ENCODE measurements at places on chromosomes 5 and 9.

DNA sequence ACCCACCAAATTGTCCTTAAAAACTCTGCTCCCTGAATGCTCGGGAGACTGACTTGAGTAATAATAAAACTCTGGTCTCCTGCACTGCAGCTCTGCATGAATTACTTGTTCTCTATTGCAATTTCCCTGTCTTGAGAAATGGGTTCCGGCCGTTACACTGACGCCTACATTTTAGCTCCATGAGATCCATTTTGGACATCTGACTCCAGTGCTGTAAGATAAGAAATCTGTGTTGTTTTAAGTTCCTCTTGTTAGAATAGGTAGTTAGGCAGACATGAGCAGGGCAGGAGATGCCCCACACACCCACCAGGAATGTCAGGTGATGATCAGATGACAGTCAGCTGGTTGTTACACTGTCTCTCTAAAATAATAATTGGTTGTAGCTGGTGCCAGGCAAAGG lies 125.8 kb upstream of the SHB start:
- DNase-seq = no peak

GRCh38 chr5:44233691-44234090 lies 155.5 kb downstream of the FGF10 start:
- DNase-seq = no peak

GRCh38 chr5:168377525-168377924 lies 86.1 kb downstream of the WWC1 start:
- no peak for DNase-seq

DNA sequence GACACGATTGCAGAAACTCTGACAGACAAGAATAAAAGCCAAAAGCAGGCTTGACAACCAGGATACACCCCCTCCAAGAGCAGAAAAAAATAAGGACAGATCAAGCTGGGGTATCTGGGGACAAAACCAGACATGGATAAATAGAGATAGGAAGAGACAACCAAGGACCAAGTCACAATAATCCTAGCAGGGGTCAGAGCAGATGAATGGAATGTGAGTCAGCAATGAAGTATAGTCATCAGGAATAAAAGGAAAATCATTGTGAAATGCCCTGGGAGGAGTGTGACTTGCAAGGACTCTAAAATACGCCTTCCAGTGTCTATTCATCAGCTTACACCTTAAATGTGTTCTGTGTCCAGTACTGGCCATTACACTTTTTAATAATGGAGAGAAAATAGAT lies 206.8 kb downstream of the CAAP1 start:
- no peak for DNase-seq

- no peak for DNase-seq
These were observed 148.2 kb downstream of the CAAP1 start for GRCh38 chr9:26744191-26744965.

GRCh38 chr9:107841076-107841475 lies 351.5 kb upstream of the KLF4 start:
- DNase-seq = no peak

DNA sequence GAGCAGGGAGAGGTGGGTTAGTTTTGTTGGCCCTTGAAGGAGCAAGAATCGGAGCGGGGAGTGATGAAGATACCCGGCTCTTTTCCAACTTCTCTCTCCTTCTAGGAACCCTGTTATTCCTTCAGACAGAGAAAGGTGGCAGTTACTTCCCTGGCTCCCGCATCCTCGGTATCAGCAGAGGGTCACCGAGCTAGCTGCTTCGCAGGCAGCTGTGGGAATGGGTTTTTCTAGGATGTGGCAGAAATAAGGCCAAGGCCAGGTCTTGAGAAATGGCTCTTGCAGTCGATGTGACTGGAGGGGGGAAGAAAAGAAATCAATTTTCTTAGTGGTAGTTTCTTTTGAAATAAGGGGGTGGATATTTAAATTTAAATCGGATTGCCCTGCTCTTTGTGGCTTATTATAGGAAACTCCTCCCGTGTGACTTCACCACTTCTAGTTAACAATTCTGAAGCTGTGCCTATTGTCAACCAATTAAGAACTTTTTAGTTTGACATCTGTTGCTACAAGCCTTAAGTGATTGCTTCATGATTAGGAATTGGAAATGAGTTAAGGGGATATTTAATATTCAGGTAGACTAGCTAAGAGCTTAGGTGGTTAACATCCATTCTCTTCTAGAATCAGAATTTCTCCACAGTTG lies 1.4 kb downstream of the SAP30L start:
- DNase-seq = no peak

- no peak for DNase-seq
These were observed 249.9 kb downstream of the NTRK2 start for GRCh38 chr9:84919440-84919839.

- DNase-seq = no peak
These were observed 121.4 kb downstream of the CMYA5 start for GRCh38 chr5:79811081-79811480.

DNA sequence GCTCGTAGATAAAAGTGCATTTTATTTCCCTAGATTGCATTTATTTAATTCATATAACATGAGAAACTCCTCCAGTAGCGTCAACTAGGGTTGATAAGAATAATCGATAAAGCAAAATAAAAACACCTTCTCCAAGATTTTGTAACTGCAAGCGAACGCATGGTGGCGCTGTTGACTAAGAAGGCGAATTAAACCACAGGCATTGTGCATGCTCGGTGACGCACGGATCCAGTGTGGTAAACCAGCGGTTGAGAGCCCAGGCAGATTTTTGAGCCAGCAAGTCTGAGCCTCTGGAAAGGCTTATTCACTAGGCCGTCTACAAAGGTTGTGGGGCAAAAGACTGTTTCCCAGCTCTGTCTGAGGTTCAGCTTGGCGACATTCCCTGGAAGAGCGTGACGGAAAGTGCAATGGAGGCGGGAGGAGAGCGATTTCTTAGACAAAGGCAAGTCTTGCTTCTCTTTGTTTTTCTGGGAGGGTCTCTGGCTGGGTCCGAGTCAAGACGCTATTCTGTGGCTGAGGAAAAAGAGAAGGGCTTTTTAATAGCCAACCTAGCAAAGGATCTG lies at the start of gene PCDHB3:
Gene PCDHB3 (plus strand): TSS at position 231 of the 563 bp plus-strand sequence. CDS start 177 bp downstream, at position 408.
- no peak for DNase-seq

DNA sequence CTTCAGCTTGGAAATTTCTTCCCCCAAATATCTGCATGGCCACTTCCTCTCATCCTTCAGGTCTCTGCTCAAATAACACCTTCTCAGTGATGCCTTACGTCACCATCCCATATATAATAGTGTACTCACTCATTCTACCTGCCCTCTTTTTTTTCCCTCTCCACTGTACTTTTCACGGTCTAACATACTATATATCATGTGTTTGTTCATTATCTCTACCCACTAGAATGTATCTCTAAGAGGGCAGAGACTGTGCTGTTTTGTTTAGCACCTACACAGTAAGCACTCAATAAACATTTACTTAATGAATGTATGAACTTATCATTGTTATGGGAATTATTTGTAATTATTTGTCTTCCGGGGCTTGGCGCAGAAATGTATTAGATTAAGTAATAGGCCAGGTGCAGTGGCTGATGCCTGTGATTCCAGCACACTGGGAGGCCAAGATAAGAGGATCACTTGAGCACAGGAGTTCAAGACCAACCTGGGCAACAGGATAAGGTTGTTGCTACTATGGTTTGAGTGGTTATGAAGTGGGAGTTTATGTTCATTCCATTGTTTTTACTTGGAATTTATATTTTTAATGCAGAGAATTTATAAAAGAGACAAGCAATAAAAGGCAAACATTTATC lies 6.0 kb upstream of the IL13 start:
- DNase-seq = no peak

- DNase-seq = no peak
These were observed 113.6 kb downstream of the EFNA5 start for GRCh38 chr5:107557051-107557658.

- DNase-seq = no peak
These were observed 67.1 kb downstream of the RETREG1 start for GRCh38 chr5:16549491-16550206.

DNA sequence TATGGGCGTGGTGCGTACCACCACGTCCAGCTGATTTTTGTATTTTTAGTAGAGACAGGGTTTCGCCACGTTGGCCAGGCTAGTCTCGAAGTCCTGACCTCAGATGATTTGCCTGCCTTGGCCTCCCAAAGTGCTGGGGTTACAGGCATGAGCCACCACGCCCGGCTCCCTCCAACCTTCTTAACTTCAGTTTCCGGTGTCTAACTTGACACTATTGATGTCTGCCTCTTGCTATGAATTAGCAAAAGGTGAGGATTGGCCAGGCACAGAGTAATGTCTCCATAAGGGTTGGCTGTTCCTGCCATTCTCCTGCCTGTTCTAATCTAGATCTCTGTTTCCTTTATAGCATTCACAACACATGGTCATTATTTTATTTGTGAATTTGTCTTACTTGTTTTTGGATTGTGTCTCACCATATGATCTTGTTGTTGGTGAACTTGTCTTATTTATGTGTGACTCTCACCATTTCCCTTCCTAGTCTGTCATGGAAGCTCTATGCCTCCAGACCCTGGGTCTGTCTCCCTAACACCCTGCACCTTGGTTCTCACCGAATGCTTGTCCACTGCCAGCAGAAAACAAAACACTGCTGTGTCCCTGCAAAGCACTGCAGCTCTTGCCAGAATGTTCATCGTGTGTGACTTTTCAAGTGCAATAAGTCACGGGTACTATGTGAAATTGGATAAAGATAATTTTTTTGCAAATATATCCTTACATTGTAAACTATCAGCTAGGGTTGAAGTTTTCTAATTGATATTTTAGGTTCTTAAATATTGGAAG lies 26.0 kb downstream of the BASP1 start:
- no peak for DNase-seq

DNA sequence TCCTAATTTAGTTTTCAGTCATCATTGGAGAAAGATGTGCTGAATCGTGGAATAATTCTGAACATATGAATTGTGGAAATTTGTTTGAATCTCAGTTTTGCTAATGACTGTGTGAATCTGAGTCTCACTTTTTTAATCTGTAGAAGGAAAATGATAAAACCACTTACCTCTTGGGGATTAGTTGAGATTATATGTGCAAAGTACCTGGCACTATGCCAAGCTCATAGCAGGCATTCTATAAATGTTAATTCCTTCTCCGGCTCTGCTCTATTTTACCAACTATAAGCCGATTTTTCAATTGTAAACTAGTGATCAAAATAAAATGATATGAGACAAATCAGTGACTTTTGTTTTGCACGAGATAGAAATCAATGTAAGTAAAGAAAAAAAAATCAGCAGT lies 290.8 kb downstream of the TRPM3 start:
- DNase-seq = no peak

GRCh38 chr5:3786891-3787430 lies 191.3 kb downstream of the IRX1 start:
- no peak for DNase-seq

DNA sequence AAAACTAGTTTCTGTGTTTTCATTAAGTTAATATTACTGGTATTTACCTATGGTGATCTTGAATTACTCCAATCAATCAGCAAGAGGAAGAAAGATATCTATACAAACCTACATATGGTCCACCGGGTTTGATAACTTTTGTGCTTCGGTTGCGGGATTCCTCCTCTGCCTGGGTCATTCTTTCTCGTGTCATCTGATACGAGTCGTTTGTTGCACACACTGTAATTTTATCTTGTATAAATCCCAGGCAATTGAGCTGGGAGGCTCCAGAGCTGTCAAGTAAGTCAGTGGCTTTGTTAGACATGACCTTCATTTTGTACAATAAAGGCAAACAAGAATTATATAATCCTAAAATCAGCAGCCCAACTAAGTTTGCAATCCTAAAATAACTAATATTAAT lies 48.0 kb downstream of the ELL2 start:
- DNase-seq = no peak

DNA sequence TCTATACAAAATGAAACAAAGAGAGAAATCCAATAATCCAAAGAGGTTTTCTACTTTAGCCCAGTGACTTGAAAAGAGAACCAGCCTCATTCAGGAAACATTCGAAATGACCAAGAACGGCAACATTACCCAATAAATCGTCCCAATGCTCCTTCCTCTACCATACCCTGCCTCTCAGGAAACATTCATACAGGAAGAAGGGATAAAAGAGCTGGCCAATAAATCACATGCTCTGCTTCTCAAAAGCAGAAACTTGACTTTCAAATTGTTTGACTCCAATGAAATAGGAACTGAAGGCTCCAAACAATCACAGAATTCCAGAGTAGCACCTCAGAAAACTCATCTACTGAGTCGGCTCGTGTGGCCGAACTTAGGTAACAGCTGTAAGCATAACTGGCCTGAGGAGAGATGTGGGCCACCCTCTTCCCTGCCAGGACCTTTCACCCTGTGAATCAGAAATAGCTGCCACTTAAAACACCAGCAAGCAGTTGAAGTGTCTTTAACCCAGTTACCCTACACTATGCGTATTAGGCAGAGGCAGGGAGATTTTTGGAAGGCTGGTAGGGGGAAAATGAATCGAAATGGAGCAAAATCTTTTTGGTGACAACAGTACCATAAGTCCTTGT lies 14.6 kb downstream of the ARL15 start:
- no peak for DNase-seq

DNA sequence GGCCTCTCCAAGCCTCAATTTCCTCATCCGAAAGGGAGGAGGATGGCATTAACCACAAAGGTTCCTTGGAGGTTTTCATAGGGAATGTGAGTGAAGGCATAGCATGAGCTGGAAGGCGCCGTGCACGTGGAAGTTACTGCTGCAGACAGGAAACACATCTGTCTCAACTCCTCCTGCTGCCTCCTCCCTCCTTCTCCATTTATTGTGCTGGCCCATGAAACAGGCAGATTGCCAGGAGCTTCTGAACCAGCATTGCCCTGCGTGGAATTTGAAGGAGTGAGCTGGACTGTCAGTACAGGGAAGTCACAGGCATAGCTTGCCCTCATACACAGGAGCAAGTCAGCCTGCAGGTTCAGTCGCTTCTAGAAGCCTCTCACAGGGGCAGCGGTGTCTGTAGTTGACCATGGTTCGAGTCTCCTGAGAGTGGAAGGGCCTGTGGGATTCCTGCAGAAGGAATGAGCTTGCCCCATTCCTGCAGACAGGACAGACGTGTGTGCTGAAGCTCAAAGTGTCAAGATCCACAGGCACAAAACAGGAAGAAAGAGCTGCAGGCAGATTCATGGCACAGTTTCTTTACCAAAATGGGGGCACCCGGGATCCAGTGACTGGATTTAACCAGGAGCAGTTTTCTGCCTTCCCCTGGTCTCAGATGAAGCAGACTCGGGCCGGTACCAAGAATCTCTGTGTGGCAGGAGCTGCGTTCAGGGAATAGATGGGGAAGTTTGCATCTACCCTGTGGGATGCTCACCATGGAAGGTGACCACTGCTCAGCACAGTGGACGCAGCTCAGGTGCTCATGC lies 48.7 kb upstream of the CTSL start:
- no peak for DNase-seq

- no peak for DNase-seq
These were observed 52.6 kb upstream of the TNFAIP8 start for GRCh38 chr5:119302916-119303897.

DNA sequence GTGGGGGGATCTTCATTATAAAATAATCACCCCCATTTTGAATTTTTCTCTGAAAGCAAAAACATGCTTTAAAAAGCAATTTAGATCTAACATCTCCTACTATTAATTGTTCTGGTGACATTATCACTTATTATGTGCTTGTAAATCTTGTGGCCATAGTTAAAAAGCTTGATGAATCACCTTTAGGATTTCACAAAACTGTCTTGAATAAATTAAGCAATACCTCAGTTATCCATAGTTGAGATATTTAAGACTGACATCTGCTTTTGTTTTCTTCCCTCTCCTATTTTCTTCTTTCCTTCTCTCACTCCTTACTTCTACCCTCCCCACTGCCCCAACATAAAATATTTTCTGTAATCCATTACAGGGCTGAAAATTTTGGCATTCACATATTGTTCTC lies 84.8 kb downstream of the SLC1A3 start:
- DNase-seq = no peak

- DNase-seq = no peak
These were observed 4.5 kb downstream of the MAPK9 start for GRCh38 chr5:180287404-180287803.
